ENCODE measurements at places on chromosomes 7 and 10.

GRCh38 chr7:13420726-13421125 is 568.7 kb downstream of the ETV1 start:
- DNase-seq, result no peak

DNA sequence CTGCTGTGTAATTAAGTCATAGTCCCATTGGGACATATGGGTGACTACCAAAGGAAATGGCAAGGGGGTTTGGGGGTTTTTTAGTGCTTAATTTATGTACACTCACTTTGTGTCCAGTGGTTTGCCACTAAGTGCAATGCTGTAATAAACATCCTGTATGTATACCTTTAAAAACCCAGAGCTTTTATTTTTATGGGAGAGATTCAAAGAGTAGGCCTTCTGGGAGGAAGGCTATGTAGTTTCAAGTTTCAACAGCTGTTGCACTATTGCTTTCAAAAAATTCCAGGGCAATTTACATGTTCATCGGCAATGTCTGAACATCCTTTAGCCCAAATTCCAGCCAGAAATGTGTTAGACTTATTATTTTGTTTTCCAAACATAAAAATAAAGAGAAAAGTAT is 744.7 kb downstream of the XPNPEP1 start:
- no peak for DNase-seq

GRCh38 chr10:122504610-122504950 is 43.2 kb downstream of the HTRA1 start:
- no peak for DNase-seq

- DNase-seq, result no peak
Measured at GRCh38 chr7:88859288-88859687, 63.8 kb upstream of the TEX47 start.

GRCh38 chr7:137519181-137519691 is 175.7 kb upstream of the PTN start:
- no peak for DNase-seq

- DNase-seq, result no peak
Measured at GRCh38 chr10:121595806-121596688, 2.2 kb downstream of the FGFR2 start.

GRCh38 chr10:91220954-91221675 is 652 bp downstream of the PCGF5 start:
- DNase-seq, result no peak

DNA sequence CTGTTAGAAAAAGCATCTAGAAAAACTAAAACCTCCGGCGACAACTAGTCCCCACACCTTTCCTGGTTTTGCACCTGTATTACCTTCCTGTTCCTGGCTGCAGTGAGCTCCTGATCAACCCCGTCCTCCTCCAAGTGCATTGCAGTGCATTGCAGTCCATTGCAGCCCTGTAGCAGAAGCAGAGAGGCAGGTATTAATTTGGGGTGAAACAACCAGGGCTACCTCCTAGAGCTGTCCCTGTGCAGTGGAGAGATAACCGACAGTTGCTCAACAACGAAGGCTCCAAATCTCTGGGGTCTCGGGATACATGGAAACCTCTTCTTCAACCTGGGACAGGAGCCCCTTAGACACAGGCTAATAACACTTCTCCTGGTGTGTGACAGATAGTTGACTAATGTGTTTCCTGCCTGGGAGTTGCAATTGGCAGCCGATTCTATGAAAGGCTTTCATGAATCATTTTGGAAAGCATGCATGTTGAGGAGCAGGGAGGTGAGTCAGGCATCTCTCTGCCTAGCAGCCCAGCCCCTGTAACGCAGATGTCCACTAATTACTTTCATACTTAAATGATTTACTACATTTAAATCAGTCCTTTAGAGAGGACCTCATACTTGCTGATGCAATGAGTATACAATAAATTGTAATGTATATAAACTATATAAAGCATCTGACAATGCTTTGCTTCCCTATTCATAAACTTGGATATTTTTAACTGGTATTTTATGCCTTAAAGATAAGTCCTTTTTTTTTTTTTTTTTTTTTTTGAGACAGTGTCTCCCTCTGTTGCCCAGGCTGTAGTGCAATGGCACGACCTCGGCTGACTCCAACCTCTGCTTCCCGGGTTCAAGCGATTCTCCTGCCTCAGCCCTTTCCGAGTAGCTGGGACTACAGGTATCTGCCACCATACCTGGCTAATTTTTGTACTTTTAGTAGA is 59.0 kb downstream of the PRR15 start:
- DNase-seq, result no peak

All from progenitor cell of endocrine pancreas (in vitro differentiated cells).